ENCODE measurements at places on chromosomes 11 and 22. TPM values are rescaled to one million over a fixed set of nuclear protein-coding genes. Genes with fewer than 3 reads are reported as not detected.

Gene FIBIN
- total RNA-seq = not detected

Gene CARD16
- total RNA-seq = 92.5 TPM

Gene PKDREJ
- not detected for total RNA-seq

Gene PRG3
- not detected for total RNA-seq

Gene GALR3
- not detected for total RNA-seq

Gene FADS2
- total RNA-seq = 135 TPM

Gene MS4A3
- total RNA-seq = not detected

Gene GGTLC2
- not detected for total RNA-seq

Gene MRPL11
- 72.4 TPM for total RNA-seq

Gene MRGPRX4
- not detected for total RNA-seq

Gene KCNJ1
- total RNA-seq = not detected

Gene FGF4
- total RNA-seq = not detected

GRCh38 chr22:42314709-42315391, 44.4 kb upstream of the TCF20 start:
- no peaks in the 10 kb centered on the region for H3K36me3 ChIP-seq
- H3K27ac ChIP-seq = peak overlapping the region; percentile 95
- H3K4me1 ChIP-seq = peaks cover 38% of the 10 kb centered on the region
- H3K4me3 ChIP-seq = no peak overlapping the region

GRCh38 chr11:71459767-71460320, 6.8 kb downstream of the NADSYN1 start:
- H3K4me1 ChIP-seq = peaks cover 17% of the 10 kb centered on the region
- H3K4me3 ChIP-seq = no peak overlapping the region
- peaks cover 56% of the 10 kb centered on the region for H3K36me3 ChIP-seq
- DNase-seq = no peak
- H3K27ac ChIP-seq = no peak overlapping the region

DNA sequence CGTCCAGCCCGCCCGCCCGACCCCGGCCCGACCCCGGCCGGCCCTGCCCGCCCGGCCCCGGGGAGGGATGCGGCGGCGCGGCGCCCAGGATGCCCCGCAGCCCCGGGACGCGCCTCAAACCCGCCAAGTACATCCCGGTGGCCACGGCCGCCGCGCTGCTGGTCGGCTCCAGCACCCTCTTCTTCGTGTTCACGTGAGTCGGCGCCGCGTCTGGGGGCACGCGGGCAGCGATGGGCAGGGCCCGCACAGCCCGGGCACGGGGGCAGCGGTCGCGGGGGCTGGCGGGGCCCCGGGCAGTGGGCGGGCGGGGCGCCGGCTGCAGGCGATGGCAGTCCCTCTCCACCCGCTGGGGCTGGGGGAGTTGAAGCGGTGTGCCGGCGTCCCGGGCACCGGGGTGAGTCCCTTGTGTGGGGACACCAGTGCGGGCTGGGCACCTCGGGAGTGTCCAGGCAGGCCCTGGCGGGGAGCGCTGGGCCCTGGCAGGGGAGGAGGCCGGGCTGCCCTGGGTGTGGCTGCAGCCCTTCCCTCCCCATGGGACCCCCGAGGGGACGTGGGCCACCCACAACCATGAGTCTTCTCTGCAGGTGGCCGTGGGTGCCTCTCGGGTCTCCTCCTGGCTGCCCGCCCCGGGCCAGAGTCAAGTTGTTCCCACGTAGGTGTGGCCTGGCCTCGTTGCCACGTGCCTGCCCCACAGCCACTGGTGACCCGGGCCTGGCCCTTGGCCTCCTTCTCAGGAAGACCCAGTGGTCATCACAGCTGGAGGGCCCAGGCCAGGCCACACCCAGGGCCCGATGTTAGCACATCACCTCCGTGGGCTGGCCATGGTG, 468 bp downstream of the ZDHHC8 start:
- no peaks in the 10 kb centered on the region for H3K27me3 ChIP-seq
- peak; percentile 24 for DNase-seq
- H3K27ac ChIP-seq = no peak overlapping the region
- H3K4me1 ChIP-seq = peaks cover 18% of the 10 kb centered on the region
- H3K36me3 ChIP-seq = peaks cover 3% of the 10 kb centered on the region

GRCh38 chr11:117874253-117874909, 2.1 kb downstream of the FXYD6 start:
- peaks cover 40% of the 10 kb centered on the region for H3K4me1 ChIP-seq
- peaks cover 47% of the 10 kb centered on the region for H3K27me3 ChIP-seq
- H3K27ac ChIP-seq = no peak overlapping the region
- no peaks in the 10 kb centered on the region for H3K36me3 ChIP-seq
- no peak overlapping the region for H3K4me3 ChIP-seq
- no peak for DNase-seq

DNA sequence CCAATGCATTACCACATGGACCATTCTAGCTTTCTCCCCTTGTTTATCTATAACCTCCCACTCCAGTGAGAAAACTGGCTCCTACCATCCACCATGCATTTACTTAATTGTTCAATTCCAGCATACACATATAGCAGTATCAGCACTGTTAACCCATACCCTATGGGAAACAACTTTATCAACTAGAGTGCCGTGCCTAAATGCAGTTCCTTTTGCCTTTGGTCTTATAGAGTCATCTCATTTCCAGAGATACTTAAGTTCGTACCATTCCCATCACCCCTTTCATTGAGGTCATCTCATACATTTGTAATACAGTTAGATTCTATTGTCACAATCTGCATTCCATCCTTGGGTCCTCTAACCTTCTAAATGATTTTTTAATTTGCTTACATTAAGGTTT, 86.9 kb downstream of the PARVA start:
- DNase-seq = no peak
- H3K27me3 ChIP-seq = peaks cover 10% of the 10 kb centered on the region
- H3K27ac ChIP-seq = no peak overlapping the region
- H3K4me1 ChIP-seq = no peaks in the 10 kb centered on the region

DNA sequence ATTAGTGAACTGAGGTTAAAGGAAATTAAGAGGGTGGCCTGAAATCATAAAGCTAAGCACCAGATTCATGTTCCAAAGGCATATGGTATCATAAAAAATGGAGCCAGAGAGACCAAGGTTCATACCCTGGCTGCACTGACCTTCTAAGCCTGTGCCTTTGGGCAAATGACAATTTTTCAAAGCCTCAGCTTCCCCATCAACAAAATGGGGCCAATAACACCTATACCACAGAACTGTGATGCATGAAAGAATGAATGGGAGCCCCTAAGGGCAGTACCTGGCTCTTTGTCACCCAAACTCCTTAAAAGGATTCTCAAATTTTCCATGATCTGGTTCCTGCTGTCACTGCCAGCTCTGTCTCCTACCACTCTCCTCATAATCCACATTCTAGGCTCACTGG, 72.5 kb downstream of the RAB30 start:
- peaks cover 33% of the 10 kb centered on the region for H3K4me1 ChIP-seq
- no peaks in the 10 kb centered on the region for H3K27me3 ChIP-seq
- peaks cover 6% of the 10 kb centered on the region for H3K36me3 ChIP-seq
- H3K27ac ChIP-seq = no peak overlapping the region

DNA sequence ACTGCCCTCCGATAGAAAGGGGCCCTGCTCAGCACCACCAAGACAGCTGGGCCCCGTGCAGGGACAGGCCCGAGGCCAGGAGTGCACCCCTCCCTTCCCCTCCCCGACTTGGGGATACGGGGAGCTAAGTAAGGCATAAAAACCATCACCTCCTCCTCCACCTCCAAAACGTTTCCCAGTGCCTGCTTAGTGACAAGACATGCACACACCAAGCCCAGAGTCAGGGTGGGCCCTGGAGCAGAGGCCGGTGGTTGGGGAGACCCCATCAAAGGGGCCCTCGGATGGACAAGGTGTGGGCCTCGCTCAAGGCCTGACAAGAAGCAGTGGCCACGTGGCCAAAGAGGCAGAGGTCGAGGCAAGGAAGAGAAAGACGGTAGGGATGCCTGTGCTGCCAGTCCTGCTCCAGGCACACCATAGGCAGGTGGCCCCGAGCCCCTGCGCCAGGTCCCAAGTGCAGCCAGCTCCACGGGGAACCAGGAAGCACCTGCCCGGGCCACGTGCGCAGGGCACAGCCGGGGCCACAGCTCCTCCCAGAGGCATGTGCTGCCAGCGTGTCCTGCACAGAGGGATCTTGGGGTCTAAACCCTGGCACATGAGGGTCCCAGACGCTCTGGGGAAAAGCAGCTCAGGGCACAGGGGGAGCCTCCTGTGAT, 53.0 kb downstream of the BRD1 start:
- H3K27ac ChIP-seq = no peak overlapping the region
- no peak for DNase-seq
- H3K4me3 ChIP-seq = no peak overlapping the region
- H3K27me3 ChIP-seq = no peaks in the 10 kb centered on the region
- peaks cover 19% of the 10 kb centered on the region for H3K36me3 ChIP-seq
- H3K4me1 ChIP-seq = peaks cover 10% of the 10 kb centered on the region

DNA sequence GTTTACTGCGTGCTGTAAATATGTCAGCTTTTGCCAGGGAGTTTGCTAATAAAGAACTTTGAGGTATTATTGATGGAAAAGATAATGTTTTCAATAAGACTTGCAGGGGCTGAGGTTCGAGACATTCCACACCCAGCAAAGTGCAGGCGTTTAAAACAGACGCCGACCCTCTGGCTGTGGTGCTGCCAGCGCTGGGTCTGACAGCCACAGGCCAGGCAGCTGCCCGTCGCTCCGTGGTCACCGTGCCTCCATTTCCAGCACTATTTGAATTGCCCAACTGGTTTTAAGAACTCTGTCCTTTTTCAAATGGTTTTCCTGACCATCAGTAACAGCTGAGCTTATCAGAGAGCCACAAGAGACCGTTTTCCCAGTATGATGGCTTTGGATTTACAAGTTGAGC, 28.1 kb upstream of the ALX4 start:
- H3K27ac ChIP-seq = no peak overlapping the region
- no peaks in the 10 kb centered on the region for H3K36me3 ChIP-seq
- H3K4me1 ChIP-seq = no peaks in the 10 kb centered on the region
- peaks cover 46% of the 10 kb centered on the region for H3K27me3 ChIP-seq
- DNase-seq = no peak

DNA sequence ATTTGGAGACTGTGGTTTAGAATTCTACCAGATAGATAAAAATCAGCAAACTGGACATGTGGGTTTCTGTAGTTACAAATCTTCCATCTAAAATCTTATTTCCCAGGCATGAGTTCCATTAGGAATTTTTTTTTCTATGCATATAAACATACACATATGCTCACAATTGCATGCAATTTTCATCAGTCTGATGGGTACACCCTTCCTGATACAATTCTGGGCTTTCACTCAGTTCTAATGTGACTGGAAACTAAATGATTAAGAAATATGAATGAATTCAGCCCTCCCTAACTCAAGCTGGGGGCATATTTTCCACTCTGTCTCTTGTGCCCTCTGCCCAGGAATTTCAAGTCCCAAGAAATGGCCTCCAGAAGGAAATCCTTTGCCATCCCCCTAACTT, 187.1 kb downstream of the SNX19 start:
- no peak overlapping the region for H3K27ac ChIP-seq
- no peaks in the 10 kb centered on the region for H3K27me3 ChIP-seq
- no peak overlapping the region for H3K4me3 ChIP-seq

DNA sequence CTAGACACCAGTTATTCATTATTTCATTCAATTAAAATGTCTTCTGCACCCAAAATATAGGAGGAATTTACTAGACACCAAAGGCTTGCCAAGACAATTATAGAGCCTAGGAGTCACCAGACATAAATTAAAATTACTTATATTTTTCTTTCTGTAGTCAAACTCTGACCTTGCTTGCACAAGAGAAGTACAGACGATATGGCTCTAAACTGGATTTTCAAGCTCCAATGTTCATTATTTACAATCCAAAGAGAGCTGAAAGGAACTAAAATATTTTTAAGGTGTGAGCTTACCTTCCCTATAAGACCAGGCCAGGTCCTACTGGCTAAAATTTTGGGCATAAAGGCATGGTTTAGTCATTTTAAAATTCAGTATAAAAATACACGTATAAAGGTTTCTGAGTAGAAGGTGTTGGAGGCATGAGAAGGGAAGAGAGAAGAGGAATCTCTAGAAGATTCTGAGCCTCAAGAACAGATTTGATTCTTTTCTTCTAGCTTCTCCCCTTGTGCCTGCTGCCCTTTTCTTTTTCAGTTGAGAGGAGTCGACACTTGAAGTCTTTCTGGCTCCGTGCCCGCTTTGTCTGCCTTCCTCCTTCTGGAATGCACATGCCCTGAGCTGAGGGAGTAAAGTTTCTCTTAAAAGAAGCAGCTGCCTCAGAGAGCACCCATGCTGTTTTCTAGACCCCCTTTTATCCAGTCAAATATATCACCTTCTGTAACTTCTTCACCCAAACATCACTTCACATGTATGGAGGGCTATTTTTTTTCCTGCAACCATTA, 13.5 kb downstream of the C11orf97 start:
- H3K4me1 ChIP-seq = no peaks in the 10 kb centered on the region
- no peak overlapping the region for H3K4me3 ChIP-seq
- no peak overlapping the region for H3K27ac ChIP-seq
- peaks cover 26% of the 10 kb centered on the region for H3K27me3 ChIP-seq
- no peak for DNase-seq

DNA sequence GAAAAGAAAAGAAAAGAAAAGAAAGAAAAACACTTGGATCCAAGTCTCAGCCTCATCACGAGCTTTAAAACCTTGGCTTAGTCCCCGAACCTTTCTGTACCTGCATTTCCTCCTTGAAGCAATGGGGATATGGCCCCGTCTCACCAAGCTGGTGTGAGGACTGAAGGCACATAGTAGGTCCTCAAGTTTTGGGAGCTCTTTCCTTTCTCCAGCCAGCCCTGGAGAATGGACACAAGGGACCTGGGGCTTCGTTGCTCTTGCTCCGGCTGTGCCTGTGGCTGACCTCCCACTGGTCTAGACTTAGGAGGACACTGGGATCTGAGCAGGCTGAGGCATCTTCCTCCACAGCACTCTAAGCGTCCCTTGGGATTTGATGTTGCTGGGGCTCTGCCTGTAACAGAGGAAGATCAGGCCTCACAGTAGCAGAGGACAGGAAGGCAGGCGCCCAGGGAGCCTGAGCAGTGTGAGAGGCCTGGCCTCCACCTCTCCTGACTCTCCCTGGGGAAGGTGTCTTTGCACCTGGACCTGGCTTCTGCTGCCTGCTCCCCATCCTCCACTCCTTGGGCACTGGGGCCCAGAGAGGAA, 32.8 kb downstream of the KCNC1 start:
- no peaks in the 10 kb centered on the region for H3K4me1 ChIP-seq
- H3K27me3 ChIP-seq = no peaks in the 10 kb centered on the region
- no peak overlapping the region for H3K4me3 ChIP-seq
- no peak for DNase-seq

DNA sequence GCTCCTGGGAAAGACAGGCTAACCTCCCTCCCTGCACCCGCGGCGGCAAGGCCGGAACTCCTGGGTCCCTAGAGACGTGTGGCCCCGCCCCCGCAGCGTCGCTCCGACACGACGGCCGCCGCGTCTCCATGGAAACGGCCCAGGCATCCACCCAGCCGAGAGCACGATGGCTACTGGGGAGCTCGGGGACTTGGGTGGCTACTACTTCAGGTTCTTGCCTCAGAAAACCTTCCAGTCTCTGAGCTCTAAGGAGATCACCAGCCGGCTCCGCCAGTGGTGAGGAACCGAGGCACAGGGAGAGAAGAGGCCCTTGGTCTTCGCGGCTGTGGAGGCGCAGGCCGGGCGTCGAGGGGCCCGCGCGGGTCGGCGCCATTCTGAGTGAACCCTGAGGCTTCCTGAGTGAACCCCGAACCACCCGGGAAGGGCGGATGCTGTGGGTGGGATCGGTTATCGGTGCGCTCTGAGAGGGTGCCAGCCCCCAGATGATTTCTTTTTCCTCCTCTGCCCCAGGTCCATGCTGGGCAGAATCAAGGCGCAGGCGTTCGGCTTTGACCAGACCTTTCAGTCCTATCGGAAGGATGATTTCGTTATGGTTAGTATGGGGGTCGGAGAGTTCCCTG, at the start of gene CFAP300:
Gene CFAP300, plus strand, starts transcription at position 133 of the 620 bp plus-strand sequence. Its CDS starts 34 bp downstream, at position 167.
- peak within 1 kb of the TSS; percentile 51 for H3K4me3 ChIP-seq
- peaks cover 10% of the 10 kb centered on the region for H3K4me1 ChIP-seq
- H3K36me3 ChIP-seq = no peaks in the 10 kb centered on the region
- peak; percentile 55 for DNase-seq
- H3K27ac ChIP-seq = no peak within 1 kb of the TSS
